ENCODE measurements at places on chromosomes 5 and 9.

- no peaks in the 10 kb centered on the region for H3K36me3 ChIP-seq
- H3K27ac ChIP-seq: no peak overlapping the region
- no peak for DNase-seq
- H3K4me3 ChIP-seq: no peak overlapping the region
Observed at GRCh38 chr9:110095776-110096175, 112.2 kb downstream of the C9orf152 start.

DNA sequence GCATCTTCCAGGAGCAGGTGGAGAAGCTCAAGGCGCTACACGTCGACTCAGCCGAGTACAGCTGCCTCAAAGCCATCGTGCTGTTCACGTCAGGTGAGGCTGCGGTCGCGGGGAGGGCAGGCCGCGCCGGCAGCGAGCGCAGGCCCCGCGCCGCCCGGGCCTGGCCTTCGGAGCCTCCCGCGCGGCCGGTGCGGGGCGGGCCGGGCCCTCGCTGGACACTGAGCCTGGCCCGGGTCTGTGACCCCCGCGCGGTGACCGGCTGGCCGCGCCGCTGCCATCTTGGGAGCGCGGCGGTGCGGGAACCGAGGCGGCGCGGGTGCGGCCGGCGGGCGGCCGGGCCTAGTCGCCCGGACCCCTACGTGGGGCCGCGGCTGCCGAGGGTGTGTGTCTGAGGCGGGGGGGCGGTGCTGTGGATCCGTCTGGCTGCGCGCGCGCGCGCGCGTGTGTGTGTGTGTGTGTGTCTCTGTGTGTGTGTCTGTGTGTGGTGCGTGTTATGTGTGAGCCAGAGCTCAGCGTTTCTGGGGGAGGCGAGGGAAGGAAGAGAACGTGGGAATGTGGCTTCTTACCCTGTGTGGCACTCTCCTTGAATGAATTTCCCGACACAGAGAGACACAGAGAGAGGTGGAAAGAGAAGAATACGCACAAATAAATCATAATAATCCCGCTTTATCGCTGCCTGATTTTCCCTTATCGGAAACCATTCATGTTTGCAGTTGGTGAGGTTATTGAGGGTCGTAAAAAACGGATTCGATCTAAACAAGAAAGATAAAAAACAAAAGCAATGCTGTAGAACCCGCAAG, 5.5 kb downstream of the NR2F1 start:
- H3K27ac ChIP-seq: no peak overlapping the region
- peaks cover 53% of the 10 kb centered on the region for H3K27me3 ChIP-seq
- no peak overlapping the region for H3K4me3 ChIP-seq
- H3K36me3 ChIP-seq: no peaks in the 10 kb centered on the region
- H3K4me1 ChIP-seq: peaks cover 14% of the 10 kb centered on the region
- no peak for DNase-seq

GRCh38 chr5:36402512-36402906, 100.8 kb upstream of the RANBP3L start:
- no peak overlapping the region for H3K27ac ChIP-seq
- no peak overlapping the region for H3K4me3 ChIP-seq
- no peak for DNase-seq
- H3K36me3 ChIP-seq: no peaks in the 10 kb centered on the region
- no peaks in the 10 kb centered on the region for H3K27me3 ChIP-seq
- H3K4me1 ChIP-seq: no peaks in the 10 kb centered on the region

GRCh38 chr9:89145097-89145496, 33.5 kb downstream of the SHC3 start:
- H3K27ac ChIP-seq: no peak overlapping the region
- H3K36me3 ChIP-seq: no peaks in the 10 kb centered on the region

DNA sequence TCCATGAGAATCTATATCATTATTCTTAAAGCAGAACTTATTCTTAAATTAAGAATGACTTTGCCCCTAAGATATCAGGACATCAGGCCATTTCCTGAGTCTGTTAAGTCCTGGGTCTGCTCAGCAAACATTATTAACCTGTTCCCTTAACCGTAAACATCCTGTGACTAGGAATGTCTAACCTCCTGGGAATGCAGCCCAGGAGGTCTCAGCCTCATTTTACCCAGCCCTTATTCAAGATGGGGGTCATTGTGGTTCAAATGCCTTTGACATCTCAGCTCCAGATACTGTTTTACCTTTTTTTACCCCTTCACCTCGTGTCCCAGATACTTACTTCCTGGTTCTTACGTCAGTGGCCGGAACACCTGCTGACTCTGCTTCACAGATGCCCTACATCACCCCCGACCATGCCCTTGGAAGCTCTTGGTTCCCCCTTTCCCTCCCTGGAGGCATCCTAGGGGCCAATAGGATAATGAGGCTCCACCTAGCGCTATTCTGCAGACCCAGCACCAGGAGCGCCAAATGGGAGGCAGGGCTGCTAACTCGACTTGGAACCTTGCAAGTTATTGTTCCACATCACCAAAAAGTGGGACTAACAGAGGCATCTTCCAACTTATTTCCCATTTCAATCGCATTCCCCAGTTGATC, 182.5 kb downstream of the MED10 start:
- H3K4me3 ChIP-seq: no peak overlapping the region
- H3K36me3 ChIP-seq: no peaks in the 10 kb centered on the region
- H3K4me1 ChIP-seq: no peaks in the 10 kb centered on the region
- no peak overlapping the region for H3K27ac ChIP-seq
- DNase-seq: no peak

DNA sequence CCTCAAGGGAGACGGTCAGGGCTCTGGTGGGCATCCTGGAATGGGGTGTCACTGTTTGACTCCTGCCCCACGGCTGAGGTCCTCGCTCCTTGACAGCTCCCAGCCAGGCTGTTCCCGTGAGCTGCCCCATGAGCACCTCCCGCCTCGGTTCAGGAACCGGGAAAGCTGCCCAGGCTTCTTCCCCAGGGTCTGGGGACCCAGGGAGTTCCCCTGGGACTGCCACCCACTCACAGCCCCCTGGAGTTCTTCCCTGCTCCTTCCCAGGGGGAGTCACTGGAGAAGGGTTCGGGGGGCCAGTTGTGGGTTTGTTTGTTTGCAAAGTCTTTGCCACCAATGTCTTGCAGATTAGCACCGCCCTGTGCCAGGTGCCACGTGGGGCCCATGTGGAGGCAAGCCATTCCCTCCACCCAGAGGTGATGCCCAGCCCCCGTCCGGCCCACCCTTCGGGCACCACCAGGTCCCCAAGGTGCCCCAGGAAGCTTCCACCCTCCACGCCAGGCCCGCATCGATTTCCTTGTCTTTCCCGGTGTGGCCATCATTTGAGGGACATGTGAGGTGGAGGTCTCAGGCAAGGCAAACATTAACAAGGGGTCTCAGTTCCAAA, 1.3 kb downstream of the PLPP7 start:
- H3K4me3 ChIP-seq: no peak overlapping the region
- DNase-seq: no peak
- no peak overlapping the region for H3K27ac ChIP-seq
- H3K36me3 ChIP-seq: no peaks in the 10 kb centered on the region

- DNase-seq: no peak
- no peaks in the 10 kb centered on the region for H3K27me3 ChIP-seq
- H3K4me1 ChIP-seq: no peaks in the 10 kb centered on the region
- no peak overlapping the region for H3K4me3 ChIP-seq
- H3K27ac ChIP-seq: no peak overlapping the region
Observed at GRCh38 chr5:97980291-97980690, 793.2 kb upstream of the RGMB start.

DNA sequence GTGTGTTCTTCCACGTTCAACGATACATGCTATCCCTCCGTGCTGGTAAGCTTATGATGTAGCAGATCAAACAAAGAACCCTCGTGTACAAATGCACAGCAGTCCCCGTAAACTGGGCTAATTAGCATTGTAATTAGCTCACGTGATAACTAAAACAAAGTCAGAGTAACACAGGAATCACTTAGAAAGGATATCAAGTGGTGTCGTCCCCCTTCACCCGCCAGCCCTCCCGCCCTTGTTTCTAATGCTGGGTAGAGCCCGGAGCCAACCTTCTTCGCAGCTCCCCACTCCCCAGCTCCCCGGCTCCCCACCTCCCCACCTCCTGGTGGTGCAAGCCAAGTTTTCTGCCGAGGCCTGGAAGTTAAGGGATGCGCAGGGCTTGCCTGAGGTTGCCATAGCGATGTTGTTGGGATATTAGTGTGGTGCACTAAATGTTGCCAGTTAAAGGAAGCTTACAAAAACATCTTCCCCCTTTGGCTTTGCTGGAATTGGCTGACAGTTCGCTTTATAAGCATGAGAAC, 357.9 kb upstream of the CCNH start:
- DNase-seq: no peak
- H3K27ac ChIP-seq: no peak overlapping the region
- no peaks in the 10 kb centered on the region for H3K36me3 ChIP-seq
- no peak overlapping the region for H3K4me3 ChIP-seq
- peaks cover 42% of the 10 kb centered on the region for H3K27me3 ChIP-seq

GRCh38 chr5:143124593-143124992, 278.9 kb downstream of the NR3C1 start:
- H3K4me3 ChIP-seq: peak overlapping the region; percentile 25
- no peaks in the 10 kb centered on the region for H3K27me3 ChIP-seq
- H3K4me1 ChIP-seq: peaks cover 37% of the 10 kb centered on the region
- peak; percentile 59 for DNase-seq

DNA sequence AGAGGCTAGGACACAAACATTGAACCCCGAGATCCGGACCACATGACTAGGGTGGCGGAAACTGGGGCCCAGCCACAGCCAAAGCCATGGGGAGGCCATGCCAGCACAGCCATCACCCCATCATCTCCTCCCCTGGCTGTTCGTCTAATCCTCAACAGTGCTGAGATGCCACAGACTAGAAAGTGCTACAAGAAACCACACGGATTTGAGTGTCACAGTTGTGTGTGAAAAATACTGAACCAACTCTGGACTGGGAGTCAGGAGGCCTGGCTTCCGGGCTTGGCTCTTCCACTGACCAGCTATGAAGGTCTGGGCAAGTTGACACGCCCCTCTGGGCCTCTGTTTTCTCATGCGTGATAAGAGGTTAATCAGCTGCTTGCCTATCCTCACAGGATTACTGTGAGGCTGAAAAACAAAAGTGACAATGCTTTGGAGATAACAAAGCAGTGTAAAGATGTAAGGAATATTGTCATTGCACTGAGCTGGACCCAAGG, 38.8 kb upstream of the SHB start:
- H3K27me3 ChIP-seq: no peaks in the 10 kb centered on the region
- H3K4me1 ChIP-seq: no peaks in the 10 kb centered on the region
- H3K27ac ChIP-seq: no peak overlapping the region
- H3K36me3 ChIP-seq: no peaks in the 10 kb centered on the region
- DNase-seq: no peak

DNA sequence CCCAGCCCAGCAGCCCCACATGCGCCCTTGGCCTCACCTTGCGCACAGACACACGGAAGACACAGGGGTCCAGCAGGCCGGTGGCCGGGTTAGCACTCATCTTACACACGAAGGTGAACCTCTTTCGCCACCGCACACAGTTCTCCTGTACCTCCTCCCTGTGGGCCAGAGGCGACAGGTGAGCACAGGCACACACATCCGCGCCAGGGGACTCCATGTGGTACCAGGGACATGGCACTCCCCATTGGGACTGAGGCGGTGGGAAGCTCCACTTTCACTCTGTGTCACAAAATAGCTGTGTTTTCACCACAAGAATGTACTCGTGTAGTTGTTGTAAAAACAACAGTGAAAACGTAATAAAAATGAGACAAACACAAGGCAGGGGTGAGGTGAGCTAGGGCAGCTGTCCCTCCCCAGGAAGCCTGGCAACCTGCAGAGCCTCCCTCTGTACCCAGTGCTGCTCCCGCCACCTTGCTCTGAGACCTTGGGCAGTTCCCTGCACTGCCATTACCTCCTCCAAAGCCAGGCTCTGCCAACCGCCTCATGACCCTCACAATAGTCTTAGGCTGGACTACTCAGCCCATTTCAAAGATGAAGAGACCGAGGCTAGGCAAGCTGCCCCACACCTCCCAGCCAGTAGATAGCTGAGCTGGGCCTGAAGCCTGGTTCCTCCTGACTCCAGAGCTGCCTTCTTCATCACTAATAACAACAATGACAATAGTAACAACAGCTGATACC, 16.3 kb upstream of the DPM2 start:
- no peaks in the 10 kb centered on the region for H3K27me3 ChIP-seq
- H3K27ac ChIP-seq: no peak overlapping the region
- no peaks in the 10 kb centered on the region for H3K36me3 ChIP-seq
- peaks cover 3% of the 10 kb centered on the region for H3K4me1 ChIP-seq
- DNase-seq: no peak

- H3K27ac ChIP-seq: no peak overlapping the region
- H3K36me3 ChIP-seq: no peaks in the 10 kb centered on the region
- H3K4me1 ChIP-seq: peaks cover 6% of the 10 kb centered on the region
- no peak for DNase-seq
Observed at GRCh38 chr9:121671612-121672155, 20.2 kb downstream of the DAB2IP start.

- H3K27me3 ChIP-seq: no peaks in the 10 kb centered on the region
- H3K4me3 ChIP-seq: no peak overlapping the region
- no peaks in the 10 kb centered on the region for H3K36me3 ChIP-seq
- no peak overlapping the region for H3K27ac ChIP-seq
- no peak for DNase-seq
Observed at GRCh38 chr5:167902298-167902697, 389.1 kb upstream of the WWC1 start.

DNA sequence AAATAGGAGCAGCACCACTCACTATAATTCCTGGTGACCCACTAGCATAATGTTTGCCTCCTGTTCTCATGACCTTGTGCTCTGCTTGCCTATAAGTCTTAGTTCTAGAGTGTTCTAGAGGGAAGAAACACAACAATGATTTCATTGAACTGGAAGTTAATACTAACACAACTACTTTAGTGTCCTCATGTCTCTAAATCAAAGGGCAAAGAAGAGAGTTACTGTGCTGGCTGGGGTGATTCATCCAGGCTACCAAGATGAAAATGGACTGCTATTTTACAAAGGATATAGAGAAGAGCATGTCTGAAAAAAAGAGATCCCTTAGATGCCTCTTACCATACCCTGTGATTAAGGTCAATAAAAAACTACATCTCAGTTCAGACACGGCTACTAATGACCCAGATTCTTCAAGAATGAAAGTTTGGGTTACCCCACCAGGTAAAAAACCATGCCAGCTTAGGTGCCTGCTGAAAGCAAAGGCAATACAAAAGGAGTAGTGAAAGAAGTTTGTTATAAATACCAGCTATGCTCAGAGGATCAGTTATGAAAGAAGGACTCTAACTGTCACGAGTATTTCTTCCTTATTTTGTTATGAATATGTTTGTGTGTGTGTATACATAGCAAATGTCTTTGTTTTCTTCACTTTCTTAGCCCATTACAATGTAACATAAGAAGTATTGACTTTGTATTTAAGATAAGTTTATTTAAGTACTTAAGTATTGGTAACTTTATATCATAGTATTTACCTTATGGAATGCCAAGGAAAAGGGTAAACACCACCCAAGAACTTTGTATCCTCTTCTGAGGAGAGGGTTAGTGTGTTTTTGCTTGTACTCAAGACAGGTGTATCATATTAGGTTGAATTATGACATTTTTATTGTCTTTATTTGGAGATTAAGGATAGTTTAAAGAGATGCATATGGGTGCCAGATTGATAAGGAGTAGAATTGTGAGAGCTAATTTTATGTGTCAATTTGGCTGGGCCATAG, 314.1 kb upstream of the PTGER4 start:
- no peak for DNase-seq
- no peak overlapping the region for H3K4me3 ChIP-seq
- H3K27ac ChIP-seq: no peak overlapping the region
- no peaks in the 10 kb centered on the region for H3K27me3 ChIP-seq
- no peaks in the 10 kb centered on the region for H3K4me1 ChIP-seq
- H3K36me3 ChIP-seq: no peaks in the 10 kb centered on the region

- no peaks in the 10 kb centered on the region for H3K27me3 ChIP-seq
- no peaks in the 10 kb centered on the region for H3K4me1 ChIP-seq
- no peak for DNase-seq
- no peak overlapping the region for H3K27ac ChIP-seq
Observed at GRCh38 chr5:91132550-91132949, 250.6 kb downstream of the ARRDC3 start.

- no peak overlapping the region for H3K27ac ChIP-seq
- no peaks in the 10 kb centered on the region for H3K4me1 ChIP-seq
- H3K4me3 ChIP-seq: no peak overlapping the region
- H3K27me3 ChIP-seq: peaks cover 17% of the 10 kb centered on the region
Observed at GRCh38 chr5:135880278-135880677, 15.4 kb downstream of the IL9 start.

All from common myeloid progenitor, CD34-positive (primary cell).